Hepatocyte (in vitro differentiated cells): ENCODE measurements at places on chromosomes 13 and 19.

- no peak for DNase-seq
Observed at GRCh38 chr19:19140476-19140875, 2.2 kb upstream of the TMEM161A start.

- DNase-seq = no peak
Observed at GRCh38 chr19:4929186-4929585, 19.9 kb downstream of the UHRF1 start.

DNA sequence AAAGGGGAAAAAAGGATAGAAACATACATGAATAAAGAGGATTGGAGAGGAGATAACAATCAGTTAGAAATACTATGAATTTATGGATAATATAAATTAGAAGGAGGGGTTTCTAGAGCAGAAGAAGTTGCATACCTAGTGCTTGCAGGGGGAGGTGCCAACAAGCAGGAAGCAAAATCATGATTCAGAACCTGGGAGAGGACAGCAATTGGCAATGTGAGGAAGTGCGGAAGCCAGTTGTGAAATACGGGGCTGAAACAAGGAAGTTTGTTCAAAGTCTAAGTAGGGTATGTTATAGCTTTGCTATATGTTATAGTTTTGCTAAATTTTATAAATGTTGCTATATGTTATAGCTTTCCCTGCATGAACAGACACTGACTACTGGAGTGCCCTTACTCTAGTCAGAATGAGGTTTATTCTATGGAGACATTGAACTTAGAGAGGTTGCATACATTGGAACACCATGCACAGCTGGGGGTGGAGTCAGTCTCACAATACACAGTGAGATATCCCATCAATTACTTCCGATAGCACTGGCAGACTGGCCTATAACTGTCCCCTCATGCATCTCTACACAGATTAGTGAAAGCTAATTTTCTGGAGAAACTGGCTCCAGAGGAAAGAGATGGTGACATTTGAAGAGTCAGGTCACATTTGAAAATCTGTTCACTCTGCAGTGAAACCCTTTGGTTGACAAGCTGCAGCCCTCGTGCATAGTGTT lies 92.1 kb downstream of the GPC6 start:
- peak; percentile 15 for DNase-seq

- DNase-seq = no peak
Observed at GRCh38 chr19:31436121-31436776, 87.0 kb upstream of the TSHZ3 start.

- no peak for DNase-seq
Observed at GRCh38 chr13:106700439-106700838, 132.5 kb upstream of the ARGLU1 start.

DNA sequence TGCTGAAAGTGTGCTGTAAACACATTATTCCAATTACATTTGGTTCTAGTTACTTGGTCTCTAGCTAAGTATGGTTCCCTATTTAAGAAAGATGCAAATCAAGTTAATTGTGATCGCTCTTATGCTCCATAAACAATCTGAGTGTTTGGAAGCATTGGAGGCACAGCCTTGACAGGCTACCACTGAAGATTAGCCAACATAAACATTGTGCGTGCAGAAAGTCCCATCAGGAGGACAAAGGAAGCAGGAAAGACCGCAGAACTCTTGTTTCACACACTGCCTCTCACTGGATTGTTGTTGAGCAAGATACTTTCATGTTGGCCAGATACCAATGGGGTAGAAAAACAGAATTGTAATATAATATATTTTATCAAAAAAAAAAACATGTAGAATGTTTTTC lies 814.4 kb downstream of the EFNB2 start:
- DNase-seq = no peak

DNA sequence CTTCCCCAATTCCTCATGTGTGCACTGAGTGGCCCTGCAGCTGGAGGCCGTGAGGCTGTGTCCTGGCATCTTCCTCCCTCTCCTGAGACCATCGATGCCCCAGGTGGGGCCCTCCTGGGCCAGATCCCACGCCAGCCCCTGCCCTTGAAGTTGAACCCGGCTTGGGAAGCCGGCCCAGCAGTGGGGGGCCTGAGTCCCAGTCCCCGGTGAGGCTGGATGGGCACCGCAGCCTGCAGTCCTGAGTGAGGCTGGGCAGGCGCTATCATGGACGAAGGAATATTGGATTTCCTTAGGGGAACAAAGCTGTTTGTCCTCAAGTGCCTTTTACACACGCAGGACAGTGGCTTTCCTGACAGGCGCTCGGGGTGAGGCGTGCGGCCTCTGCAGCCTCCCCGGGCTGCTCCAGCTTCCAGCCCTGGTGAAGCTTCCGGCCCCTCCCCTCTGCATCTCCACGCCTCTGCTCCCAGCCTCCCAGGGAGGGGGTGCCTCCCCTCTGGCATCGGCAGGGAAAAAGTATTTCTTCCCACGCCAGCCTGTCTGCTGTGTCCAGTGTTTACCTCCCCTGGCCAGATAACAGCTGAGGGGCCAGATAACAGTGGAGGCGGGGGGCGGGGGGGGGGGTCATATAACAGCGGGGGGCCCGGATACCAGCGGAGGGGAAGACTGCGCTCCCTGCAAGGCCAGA lies 159.5 kb downstream of the KDM4B start:
- DNase-seq = peak; percentile 89

DNA sequence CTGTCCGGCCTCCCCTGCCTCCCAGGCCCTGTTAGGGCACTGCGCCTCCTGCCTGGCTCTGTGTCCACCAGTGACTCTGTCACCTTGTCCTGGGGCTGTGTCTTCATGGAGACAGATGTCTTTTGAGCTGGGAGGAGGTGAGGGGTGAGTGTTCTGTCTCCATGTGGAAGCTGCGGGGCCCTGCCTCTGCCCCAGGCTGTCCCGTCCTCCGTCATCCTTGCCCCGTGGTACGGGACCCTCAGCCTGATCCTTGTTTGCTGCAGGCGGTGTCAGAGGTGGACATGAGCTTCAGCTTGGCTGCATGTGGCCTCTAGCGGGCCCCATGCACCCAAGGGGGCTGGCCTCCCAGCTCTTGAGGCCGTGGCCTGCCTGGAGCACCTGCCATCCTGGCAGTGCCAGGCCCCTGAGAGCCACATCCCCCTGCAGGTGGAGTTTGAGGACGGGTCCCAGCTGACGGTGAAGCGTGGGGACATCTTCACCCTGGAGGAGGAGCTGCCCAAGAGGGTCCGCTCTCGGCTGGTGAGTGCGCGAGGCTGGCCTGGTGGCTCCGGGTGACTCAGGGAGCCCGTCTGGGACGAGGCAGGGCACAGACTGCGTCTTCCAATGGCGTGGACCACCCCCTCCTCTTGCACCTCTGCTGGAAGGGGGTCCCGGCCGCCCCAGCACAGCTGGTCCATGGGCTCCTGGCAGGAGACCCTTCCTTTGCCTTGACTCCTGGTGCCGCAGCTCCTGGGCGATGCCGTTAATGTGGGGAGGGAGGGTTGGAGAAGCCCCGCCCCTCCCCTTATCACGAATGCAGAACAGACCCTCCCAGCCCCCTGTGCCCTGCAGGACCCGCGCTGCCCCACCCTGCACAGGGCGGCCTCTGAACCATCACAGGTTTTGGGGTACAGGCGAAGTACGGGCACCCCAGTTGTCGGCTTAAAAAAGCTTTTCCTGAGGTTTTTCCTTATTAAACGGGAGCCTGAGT lies 181.3 kb downstream of the KDM4B start:
- DNase-seq = no peak

DNA sequence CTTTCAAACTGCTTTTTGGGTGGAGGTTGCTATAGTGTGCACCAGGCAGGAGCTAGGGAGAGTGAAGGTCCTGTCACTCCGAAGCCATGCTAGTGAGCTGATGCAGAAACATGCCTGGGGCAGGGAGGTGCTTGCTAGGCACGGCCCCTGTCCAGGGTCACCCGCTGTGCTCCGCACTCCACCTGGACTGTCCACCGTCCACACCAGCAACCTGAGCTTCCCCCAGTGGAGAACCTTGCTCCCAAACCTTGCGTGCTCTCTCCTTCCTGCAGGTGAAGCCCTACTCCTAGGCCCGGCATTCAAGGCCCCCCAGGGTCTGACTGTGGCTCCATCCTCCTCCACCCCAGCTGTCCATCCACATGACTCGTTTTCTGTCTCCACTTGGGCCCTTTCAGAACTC lies 12.3 kb downstream of the SLC15A1 start:
- no peak for DNase-seq

DNA sequence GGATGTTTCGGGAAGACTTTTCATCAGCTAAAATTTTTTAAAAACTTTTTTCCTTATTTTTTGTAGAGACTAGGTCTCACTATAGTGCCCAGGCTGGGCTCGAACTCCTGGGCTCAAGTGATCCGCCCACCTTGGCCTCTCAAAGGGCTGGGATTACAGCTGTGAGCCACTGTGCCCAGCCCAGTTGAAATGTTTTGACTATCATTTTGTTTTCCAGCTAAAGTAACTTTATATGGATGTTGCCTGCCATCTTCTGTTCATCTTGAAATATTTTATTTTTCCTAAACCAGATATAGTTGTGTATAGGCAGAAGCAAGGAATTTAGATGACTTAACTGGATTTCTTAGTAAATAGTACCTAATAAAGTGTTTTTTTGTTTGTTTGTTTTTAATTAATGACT lies 7.0 kb downstream of the CAB39L start:
- peak; percentile 20 for DNase-seq

DNA sequence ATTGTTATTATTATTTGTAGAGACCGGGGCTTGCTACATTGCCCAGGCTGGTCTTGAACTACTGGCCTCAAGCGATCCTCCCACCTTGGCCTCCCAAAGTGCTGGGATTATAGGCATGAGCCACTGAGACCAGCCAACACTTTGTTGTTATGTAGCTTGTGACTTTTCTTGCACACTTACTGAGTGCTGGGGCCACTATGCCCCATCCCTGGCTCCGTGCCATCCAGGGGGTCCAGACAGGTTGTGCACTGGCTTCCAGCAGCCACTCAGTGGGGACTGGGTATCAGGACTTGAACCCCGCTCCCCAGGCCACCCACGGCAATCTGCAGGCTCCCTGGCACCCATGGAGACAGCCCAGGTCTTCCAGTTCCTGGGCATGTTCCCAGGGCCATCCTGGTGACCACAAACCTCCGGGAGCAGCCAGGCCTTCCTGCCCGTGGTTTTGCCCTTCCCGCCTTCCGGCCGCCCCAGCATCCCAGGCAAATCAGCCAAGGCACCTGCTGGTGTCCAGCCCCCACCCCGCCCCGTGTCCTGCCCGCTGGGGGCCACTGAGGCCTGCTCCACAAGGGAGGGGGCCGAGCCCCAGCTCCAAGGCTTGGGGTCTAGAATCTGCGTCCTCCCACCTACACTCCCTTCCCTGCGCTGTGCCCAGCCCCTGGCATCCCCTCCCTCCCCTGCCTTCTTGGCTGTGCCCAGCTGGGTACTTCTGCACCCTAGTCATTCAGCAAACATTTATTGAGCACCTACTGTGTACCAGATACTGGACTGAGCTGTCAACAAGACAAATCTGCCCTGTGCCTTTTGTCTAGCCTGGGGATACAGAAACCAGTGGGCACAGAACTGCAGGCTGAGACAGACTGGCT lies 23.7 kb upstream of the SEMA6B start:
- DNase-seq = no peak

DNA sequence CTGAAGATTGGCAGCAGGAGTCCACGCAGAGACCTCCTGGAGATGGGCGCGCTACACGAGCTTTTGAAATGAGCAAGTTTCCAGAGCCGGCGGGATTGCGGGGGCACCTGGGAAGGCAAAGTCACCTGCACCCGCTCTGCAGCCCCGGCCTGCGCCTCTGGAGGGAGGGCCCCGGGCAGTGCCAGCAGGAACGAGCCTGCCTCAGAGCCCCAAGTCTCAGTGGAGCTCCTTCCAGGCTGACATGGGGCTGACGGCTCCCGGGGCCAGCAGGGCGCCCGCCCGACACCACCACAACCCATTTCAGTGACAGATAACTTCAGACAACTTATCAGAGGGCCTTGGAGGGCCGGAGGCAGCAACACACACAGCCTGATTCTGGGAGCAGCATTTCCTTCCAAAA lies 45.0 kb downstream of the RASA3 start:
- peak; percentile 32 for DNase-seq

- DNase-seq = peak; percentile 86
Observed at GRCh38 chr19:57406516-57407123, 4.3 kb upstream of the ZNF17 start.

DNA sequence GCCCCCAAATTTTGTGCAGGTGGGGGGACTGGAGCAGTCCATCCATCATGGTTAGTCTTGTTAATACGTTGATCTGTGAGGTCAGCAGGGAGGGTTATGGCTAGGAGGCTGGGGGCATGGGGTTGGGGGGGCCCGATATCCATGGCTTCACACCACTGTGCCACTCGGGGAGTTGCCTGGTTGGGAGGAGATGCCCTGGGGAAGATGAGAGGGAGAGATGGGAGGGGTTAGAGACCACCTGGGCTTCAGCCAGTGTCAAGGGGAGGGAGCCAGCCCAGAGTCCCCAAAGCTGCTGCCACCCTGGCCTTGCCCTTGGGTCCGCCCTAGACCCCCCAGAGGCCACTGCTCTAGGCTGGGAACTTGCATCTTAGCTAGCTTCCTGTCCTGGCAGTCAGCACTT lies 1.8 kb upstream of the DMPK start:
- no peak for DNase-seq

- DNase-seq = no peak
Observed at GRCh38 chr19:54882758-54883157, 8.7 kb downstream of the FCAR start.

- DNase-seq = no peak
Observed at GRCh38 chr19:58510084-58510862, 1.5 kb downstream of the SLC27A5 start.

GRCh38 chr13:99357941-99358340 lies 50.7 kb upstream of the GPR183 start:
- no peak for DNase-seq

DNA sequence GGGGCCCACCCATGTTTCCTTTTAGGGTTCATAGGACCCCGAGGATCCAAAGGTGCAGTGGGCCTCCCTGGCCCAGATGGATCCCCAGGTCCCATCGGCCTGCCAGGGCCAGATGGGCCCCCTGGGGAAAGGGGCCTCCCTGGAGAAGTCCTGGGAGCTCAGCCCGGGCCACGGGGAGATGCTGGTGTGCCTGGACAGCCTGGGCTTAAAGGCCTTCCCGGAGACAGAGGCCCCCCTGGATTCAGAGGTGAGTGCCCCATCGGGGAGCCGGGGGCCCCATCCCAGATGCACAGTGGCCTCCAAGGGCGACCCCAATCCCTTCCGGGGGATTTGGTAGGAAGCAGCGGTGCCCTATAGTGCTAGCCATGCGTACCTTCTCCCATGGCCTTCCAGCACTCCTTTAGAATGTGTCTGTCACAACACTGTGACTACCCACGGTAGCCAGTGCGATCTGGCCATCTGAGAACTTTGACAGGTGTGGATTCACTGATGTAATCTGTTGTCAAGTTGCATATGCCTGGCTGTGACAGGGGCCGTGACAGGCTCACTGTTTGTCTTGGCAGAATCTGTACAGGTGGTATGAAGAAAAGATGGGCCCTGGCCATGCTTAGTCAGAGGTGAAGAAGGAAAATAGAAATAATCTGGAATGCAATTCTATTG lies 88.5 kb downstream of the RAB20 start:
- DNase-seq = no peak
